ENCODE measurements at places on chromosomes 4 and X.

DNA sequence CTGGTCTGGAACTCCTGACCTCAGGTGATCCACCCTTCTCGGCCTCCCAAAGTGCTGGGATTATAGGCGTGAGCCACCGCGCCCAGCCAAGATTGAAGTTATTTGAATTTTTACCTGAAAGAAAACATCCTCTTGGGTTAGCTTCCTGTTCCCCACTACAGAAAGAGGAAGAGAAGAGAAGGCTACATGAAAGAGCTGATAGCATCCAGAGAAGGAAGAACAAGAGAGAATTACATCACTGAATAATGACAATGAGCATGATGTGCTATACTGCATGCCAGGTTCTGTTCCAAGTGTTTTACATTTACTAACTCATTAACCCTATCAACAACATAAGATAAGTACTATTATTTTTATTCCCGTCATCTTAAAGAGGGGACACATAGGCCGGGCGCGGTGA is 11.5 kb upstream of the TBC1D1 start:
- DNase-seq = no peak

DNA sequence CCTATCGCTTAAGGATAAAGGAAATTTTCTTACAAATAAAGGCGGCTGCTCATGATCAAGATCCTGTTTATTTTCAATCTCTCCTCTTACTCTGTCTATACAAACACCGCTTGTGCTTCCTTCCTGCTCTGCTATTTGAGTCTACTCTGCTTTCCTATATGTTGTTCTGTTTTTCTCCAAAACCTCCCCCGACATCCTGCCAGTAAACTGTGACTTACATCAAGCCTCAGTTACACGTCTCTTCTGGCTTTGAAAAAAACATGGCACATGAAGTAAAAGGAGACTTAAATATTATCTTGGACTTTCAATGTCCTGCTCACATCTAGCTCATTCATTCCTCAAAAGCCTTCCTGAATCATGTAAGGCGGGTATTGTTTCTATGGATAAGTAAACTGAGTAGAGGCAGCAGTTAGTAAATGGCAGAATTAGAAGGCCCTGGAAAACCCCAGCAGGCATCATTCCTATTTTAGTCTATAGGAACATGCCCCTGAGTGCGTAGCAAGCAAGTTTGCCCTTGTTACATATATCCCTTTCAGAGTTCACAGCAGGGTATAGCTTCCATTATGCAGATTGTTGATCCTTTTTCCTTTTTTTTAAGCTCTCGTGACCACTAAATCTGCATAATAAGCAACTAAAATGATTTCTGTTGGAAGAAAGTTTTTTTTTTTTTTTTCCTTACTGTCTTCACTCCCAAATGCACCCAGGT is 280.1 kb downstream of the RAPGEF2 start:
- no peak for DNase-seq

DNA sequence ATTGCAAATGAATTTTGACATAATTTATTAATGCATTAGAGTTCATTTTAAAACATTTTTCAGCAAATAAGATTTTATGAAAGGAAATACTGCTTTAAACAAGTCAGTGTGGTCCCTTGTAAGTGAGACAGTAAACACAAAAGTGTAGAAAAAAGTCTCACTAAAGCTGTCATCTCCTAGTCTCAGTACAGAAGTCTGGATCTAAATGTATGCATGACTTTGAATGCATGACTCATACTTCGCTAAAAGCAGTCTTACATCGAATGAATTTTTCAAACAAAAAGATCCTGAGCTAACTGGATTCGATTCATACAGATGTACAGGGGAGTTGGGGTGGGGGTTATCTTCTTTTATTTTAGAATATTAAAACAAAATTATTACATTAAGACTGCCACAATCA is 207.4 kb upstream of the VCX start:
- DNase-seq = no peak

DNA sequence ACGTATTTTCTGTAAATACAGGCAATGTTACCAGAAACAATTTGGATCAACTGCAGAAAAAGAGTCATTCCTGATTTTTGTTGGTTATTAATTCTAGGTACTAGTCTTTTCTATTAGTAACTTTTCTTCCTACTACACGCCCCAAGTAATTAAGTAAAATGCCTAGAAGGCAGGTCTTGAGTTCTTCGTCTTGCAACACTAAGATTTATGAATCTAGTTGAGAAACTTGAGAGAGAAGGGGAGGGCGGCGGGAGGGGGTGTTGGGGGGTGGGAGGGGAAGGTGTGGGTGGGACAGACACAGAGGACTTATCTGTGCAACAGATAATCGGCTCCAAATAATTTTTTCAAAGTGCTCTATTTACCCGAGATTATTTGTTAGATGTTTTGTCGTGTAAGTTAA is 3.0 kb downstream of the RAP2C start:
- no peak for DNase-seq

DNA sequence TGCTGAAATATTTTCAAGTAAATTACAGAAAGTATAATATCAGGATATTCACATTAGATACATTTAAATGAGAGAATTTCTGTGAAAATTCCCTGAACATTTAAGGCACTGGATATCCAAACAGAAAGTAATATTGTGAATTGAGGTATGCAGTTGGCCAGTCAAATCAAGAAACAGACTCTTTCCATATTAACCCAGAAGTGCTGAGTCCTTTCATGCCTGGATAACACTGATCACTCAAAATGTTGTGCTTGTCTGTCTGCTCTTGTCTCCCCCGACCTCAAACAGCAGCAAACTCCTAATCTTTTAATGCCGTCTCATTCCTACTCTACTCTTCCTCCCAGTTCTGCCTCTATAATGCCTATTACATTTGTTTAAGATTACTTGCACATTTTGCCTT is 51.2 kb downstream of the TBC1D9 start:
- no peak for DNase-seq

DNA sequence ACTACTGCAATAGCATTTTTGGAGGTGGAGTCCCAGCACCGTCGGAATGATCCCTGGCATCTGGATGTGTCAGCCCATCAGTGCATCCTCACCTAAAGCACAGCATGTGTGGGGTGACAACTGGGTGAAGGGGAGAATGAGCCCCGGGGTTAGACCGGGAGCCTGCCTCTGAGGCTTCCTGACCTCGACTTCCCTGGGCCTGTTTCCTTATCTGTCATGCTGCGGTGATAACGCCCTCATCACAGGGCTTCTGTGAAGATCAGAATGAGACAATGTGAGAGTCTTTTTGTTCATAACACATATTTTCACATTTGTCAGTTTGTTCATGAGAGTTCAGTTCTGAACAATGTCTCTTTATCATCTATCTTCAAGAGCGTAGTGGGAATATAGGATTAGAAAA is 31.1 kb upstream of the PDLIM3 start:
- DNase-seq = no peak

GRCh38 chr4:79987401-79987800 is 85.6 kb downstream of the ANTXR2 start:
- DNase-seq = no peak

GRCh38 chr4:124433500-124433899 is 279.0 kb downstream of the ANKRD50 start:
- DNase-seq = no peak

DNA sequence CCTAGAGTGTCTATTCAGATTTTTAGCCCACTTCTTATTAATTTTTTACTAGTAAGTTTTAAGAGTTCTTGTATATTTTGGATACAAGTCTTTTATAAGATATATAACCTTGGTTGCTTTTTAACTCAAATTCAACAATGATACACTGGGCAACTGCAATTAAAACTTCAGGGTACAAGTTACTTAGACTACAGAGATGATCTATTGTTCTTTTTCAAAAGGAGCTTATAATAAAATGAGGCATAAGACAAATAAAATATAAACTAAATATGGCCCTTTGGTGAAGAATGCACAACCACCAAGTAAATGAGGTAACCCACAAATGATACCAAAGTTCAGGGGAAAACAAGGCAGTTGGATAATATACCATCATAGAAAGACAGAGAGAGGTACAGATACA is 37.6 kb upstream of the CXCL6 start:
- DNase-seq = no peak

- DNase-seq = no peak
Measured at GRCh38 chr4:86521373-86521969, 72.6 kb upstream of the PTPN13 start.

DNA sequence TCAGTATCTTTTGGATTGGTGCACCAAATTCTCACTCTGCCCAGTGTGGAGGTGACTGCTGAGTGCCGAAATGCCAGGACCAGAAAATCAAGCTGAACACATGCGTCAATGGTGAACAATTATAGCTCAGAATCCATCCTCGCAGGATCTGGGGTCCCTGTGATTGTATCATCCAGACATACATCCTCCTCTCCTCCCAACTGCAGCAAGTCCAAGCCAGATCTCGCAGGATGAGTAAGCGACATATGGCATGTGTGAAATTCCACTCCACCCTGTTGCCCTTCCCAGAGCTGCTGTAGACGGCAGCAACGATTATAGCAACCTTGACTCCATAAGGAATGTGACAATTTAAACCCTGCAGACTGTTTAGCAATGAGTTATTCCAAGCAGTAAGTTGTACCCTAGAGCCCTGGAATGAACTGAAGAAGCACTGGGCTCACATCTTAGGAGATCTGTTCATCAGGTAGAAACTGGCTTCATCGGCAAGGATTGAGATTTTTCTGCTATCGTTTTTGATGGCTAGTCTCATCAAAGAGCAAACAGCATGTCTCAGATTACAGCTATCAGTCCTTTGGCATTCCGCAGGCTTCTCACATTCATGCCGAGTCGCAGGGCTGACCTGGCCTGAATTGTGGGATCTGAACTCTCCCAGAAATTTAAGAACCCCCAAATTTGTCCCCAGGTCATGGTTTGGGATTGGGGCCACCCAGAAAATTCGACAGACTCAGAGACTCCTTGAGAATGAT is 35.5 kb upstream of the SORBS2 start:
- DNase-seq = no peak

DNA sequence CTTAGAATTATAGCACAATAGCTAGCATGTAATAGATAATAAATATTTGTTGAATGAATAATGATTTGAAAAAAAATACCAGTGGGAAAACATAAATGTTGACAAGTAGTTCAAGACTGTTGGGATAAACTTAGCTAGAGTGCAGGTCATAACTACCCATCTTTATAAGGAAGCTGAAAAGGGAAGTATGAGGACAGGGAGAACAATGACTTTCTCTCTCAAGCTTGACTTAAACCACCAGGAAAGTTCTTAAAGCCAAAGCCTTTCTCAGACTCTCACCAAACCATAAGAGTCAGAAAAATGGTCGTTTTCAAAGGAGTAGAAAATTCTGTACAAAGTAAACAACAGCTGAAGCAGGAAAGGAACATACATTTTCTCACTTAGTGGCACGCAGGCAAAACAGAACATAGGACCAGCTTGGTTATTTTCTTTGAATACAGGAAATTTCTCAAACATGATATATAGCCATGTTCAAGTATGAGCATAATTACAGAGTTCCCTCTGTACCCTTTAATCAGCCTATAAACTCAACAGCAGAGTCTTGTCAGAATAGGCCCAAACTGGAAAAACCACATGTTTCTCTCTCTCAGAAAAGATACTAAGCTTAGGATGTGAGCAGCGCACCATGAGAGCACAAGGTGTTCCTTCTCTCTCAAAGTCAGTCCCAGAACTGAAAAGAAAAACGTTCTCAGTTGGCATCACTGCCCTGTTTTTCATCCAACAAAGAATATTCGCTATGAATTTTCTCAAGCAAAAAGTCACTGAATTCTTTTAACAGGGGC is 28.7 kb downstream of the MAPK10 start:
- no peak for DNase-seq

GRCh38 chrX:71619986-71620385 is 1.7 kb upstream of the CXCR3 start:
- DNase-seq = peak; percentile 33

DNA sequence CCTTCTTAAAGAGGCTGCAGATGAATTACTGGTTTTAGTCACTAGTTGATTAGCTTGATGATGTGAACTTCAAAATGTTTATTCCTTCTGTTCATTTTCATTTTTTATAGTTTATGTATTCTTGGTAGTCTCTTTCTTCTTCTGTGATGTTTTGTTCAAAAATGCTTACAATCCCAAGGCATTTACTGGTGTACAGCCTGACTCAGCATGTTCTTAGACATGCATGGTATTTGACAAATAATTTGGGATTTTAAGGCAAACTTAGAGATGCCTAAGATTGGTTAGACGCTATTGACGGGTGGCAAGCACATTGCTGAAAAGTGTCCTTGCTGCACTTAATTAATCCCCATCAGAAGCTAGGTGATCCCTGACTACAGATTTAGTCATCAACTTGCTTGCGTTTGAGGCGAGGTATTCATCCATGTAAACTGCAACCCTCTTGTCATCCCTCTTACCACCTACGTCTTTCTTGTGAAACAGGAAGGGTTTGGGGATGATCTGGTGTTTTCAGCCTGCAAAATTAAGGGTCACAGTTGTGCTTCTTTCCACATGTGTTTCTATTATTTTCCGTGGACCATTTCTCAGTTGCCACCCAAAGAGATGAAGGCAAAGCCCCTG is 331.8 kb downstream of the DKK2 start:
- DNase-seq = no peak

- no peak for DNase-seq
Measured at GRCh38 chrX:132756439-132756838, 202.0 kb downstream of the HS6ST2 start.

DNA sequence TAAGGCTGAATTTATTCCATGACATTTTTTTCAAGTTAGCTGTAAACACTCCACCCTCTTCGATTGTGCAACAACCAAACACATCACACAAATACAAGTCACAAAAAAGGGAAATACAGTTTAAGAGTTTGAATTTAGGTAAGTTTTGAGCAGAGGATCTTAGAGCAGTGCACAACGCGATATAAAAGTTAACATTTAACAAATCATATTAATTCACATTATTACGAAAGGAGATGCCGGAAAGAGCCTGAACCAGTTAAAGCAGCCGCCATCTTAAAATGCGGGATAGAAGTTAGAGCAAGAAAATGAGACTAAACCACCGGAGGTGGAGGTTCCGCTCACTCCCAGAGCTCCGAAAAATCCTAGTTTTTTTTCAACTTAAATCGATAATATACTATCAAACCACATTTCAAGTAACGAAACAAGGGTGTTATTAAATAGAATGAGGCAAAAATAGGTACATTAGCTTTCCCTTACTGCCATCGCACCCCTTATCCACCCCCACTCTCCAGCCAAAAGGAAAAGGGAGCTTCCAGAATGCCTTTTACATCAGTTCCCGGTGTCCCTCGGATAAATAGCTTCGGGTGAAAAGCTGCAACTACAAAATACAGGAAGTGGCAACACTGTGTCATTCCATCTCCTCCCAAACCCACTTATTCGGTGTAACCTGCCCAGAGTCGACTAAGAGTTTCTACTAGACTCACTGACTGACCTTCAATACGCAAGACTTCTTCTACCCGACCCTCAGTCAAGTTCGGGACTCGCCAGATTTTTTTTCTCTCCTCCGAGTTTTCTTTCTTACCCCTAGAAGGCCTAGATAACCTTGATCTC is 1.9 kb downstream of the UBE2D3 start:
- DNase-seq = peak; percentile 72

GRCh38 chr4:41394481-41394894 is 137.8 kb downstream of the UCHL1 start:
- DNase-seq = no peak

GRCh38 chrX:48520976-48521352 is 644 bp upstream of the EBP start:
- no peak for DNase-seq

- DNase-seq = no peak
Measured at GRCh38 chrX:125826080-125826479, 340.0 kb downstream of the DCAF12L2 start.

Data from ascending aorta (tissue), 2 donors.